ENCODE measurements at places on chromosomes 13 and 19.

DNA sequence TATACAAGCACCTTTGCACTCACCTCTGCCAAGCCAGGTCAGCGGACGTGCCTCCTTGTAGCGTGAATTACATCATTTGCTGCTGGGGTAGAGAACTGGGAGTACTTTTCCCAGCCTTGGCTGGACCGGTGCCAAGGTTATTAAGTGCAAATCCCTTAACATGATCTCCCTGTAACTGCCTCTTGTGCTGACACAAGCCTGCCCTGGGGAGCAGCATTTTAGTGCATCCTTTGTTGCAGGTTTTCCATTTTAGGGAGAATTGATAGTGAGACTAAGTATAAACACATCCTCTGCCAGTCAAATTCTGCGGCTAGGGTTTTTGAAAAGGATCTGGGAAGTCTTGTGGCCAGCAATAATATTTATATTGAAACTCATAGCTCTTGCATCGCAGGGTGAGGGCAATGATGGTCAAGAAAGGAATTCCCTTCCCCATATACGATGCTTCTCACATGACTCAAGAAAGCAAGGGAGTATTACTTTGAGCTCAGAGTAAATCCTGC is 32.7 kb upstream of the DCLK1 start:
- DNase-seq = no peak

DNA sequence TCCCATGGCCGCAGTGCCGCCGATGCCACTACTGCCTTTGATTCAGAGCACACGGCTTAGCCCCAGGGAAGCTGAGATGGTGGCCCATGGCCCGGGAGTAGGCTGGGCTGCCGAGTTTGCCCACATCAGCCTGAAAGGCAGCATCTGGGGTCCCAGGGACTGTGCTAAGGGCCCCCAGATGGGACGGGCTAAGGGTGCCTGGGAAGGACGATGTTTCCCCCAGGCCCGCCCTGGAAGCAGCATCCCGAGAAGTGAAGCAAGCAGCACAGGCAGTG is 22.5 kb downstream of the MAP2K2 start:
- DNase-seq = no peak

- peak; percentile 39 for DNase-seq
Observed at GRCh38 chr13:99307648-99308339, 595 bp upstream of the GPR183 start.

- DNase-seq = no peak
Observed at GRCh38 chr13:29362849-29363604, 232.5 kb downstream of the SLC7A1 start.

DNA sequence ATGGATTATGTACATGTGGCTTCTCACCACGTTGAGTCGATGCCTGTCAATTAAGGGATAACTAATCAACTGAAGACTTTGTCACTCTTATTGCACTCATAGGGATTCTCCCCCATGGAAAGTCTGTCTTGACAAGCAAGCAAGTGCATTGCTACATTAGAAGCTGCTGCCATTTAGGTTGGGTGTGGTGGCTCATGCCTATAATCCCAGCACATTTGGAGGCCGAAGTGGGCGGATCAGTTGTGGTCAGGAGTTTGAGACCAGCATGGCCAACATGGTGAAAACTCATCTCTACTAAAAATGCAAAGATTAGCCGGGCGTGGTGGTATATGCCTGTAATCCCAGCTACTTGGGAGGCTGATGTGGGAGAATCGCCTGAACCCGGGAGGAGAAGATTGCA is 18.3 kb upstream of the ZNF846 start:
- DNase-seq = no peak

DNA sequence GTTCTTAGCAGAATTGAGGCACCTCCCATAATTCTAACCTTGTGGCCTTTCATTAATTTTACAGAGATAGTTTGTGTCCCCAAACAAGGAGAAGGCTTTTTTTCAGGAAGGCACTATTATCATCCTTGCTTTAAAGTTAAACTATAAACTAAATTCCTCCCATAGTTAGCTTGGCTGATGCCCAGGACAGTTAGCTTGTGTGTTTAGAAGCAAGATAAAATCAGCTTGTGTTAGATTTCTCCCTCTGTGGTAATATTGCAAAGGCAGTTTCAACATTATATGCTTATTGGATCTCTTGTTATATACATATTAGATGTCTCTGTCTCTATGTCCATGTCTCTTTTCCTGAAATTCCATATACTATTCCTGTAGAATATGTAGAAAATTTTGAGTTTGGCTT is 342.7 kb downstream of the TBC1D4 start:
- DNase-seq = no peak

DNA sequence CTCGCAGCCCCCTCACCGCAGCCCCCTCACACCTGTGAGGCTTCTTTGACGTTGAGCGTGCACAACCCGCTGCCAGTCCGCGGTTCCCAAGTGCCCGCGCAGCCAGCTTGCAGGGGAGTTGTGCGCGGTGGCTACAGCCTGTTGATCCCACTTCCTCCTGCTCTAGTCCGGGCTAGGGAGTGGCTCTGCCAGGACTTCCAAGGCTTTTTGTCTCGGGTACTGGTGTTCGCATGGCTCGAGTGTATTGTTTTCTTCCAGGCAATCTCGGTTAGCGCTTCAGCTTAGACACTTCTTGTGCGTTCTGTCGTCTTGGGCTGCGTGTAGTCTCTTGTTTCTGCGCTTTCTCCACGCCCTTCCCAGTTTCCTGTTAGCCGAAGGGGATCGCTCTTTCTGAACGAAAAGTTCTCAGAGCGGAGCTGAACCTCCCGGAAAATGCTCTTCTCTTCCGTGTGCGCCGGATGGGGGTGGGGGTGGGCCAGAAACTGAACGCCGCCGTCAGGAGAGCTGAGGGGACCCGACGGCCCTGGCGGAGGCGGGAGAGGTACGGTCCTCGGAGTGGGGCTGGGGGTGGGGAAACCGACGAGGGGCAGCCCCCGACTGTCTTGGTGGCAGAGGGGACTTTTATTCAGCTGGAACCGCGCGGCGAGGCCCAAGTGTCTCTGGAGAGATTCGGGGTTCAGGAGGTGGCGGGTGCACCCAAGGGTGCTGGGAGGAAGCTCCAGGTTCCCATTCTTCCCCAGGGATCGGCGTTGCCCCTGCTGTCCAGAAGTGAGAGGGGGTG is 697 bp upstream of the DGKH start:
- DNase-seq = peak; percentile 24

DNA sequence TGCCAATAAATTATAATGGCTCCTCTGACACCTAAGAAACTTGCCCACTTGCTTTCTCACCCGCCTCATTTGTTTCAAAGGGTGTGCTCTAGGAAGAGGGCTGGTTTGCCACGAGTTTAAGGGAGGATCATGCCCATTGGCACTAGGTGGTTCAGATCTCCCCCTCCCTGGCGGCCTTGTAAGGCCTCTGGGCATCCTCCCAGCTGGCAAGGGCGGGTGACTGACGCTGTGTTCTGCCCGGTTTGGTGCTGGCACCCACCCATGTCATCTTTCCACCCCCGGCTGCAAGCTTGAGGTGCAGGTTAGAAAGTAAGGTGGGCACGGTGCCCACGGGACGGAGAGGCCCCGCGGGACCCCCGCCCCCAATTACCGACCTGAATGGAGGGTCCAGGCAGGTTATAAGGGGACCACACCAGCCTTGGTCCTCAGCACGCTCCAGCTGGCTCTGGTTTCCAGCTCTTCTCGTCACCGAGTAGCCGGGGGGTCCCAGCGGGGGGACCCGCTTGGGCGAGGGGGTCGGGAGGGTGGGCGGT is 90.4 kb downstream of the PTPRS start:
- DNase-seq = no peak

GRCh38 chr13:38705365-38705764 is 18.5 kb downstream of the FREM2 start:
- no peak for DNase-seq

- no peak for DNase-seq
Observed at GRCh38 chr13:98999639-98999952, 21.7 kb upstream of the DOCK9 start.

GRCh38 chr13:24662195-24663088 is 17.8 kb upstream of the ATP12A start:
- no peak for DNase-seq

GRCh38 chr13:98519976-98520375 is 56.9 kb downstream of the STK24 start:
- DNase-seq = no peak

- DNase-seq = no peak
Observed at GRCh38 chr13:112113348-112113747, 46.4 kb downstream of the SOX1 start.
